Pancreas (tissue), 10 donors: ENCODE measurements at places on chromosomes 11 and 22.

- no peak for DNase-seq
Observed at GRCh38 chr22:42996646-42997365, 18.1 kb downstream of the PACSIN2 start.

DNA sequence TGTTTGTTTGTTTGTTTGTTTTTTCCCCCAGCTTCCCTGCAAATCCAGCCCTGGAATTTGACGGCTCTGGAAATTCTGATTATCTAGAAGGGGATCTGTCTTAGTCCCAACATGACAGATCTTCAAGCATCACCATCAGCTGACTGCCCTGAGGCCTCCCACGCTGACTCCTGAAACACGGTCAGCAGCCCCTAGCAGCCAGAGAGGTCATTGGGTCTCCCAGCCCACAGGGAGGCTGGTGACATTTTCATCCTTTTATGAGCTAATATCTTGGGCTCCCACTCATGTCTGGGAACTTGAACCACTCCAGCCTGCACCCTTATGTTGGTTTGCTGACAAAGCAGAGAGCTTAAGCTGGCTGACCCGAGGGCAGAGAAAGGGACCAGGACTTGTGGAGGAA lies 66.0 kb upstream of the TIMP3 start:
- DNase-seq = no peak

GRCh38 chr11:2813141-2813908 lies 72.2 kb downstream of the CDKN1C start:
- peak; percentile 28 for DNase-seq

- DNase-seq = no peak
Observed at GRCh38 chr11:100753172-100753543, 66.1 kb downstream of the ARHGAP42 start.

- no peak for DNase-seq
Observed at GRCh38 chr22:23279781-23280180, 99.5 kb downstream of the BCR start.

DNA sequence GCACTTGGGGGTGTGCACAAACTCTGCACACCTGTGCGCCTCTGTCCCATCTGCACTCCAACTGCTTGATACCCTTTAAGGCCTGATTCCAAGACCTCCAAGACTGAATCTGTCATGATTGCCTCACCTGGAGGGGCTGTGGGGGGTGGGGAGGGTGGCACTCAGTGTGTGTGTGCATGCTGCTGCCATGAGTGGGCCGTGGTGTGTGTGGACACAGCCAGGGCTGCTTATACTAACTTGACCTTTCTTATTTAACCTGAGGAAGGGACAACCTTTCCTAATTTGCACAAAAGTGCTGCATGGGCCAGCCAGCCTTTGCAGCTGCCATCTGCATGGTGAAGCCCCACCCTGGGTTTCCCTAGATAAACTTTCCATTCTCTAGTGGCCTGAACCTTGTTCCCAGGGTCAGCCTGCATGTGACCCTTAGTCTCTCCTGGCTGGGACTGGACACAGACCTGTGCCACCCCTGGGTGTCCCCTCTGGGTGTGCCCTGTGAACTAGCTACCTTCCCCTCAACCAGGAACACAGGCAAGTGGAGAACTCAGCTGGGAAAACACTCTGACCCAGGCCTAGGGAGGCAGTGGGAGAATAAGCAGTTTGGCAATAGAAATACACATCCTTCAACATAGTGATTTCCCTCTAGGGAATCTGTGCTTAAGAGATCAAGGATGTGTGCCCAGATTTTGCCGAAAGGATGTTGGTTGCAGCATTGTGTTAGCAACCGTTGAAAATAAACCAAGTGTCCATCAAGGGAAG lies 45.4 kb upstream of the DKK3 start:
- peak; percentile 30 for DNase-seq

GRCh38 chr11:119797736-119798135 lies 68.7 kb upstream of the NECTIN1 start:
- no peak for DNase-seq

DNA sequence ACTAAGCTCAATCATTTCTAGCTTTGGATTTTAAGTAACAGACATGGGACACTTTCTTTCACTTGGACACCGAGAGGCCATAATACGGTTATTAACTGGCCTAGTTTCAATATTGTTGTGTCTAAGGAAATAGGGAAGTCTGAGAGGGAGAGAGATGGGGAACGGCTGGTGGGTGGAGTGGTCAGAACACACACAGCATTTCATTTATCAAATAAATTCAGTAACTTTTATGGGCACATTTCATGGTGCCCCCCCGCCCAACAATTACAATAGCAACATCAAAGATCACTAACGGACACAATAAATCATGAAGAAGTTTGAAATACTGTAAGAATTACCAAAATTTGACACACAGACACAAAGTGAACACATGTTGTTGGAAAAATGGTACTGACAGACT lies 10.7 kb downstream of the PRPF19 start:
- no peak for DNase-seq

- no peak for DNase-seq
Observed at GRCh38 chr11:115077740-115078139, 399.4 kb downstream of the NXPE2 start.

GRCh38 chr11:5339771-5340322 lies 3.5 kb downstream of the OR51B5 start:
- no peak for DNase-seq
